ENCODE measurements at places on chromosomes 5 and 9.
A peak's percentile ranks its signal among the peaks of the same experiment; 100 is the strongest.

DNA sequence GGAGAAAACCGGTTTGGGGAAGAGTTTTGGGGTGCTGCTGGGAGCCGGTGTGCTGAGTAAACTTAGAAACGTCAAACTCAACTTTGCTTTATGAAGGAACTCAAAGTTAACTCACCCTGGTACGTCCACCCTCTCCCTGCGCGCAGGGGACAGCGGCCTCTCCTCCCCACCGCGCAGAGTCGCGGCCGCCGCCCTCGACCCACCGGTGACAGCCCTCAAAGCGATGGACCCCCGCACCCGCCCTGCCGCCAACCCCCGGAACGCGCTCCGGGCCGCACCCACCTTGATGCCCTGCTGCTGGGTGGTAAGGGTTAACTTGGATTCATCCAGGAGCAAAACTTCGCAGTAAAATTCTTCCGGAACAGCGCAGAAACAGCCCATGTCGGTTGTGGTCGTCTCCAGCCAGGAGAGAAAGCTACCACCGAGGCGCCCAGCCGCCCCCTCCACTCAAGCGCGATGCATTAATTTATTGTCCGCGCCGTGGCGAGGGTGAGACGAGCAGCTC is 366 bp downstream of the EPB41L4A start:
- no peak for DNase-seq

DNA sequence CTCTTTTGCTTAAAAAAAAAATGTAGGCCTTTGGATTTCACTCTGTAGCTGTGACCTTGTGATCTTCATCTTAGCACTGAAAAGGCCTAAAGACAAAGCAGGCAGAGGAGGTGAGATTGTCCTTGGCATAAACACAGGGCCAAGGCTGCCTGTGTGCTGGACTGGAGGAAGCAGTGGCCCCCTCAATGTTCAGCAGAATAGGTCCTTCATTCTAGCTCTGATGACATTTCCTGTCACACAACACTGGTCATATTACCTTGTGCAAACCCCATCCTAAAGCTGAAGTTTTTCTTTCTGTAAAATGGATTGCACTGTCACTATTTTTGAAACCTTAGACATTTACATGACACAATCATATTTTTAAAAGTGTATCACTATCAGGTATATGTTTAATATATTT is 147.4 kb downstream of the INSYN2B start:
- DNase-seq = no peak

DNA sequence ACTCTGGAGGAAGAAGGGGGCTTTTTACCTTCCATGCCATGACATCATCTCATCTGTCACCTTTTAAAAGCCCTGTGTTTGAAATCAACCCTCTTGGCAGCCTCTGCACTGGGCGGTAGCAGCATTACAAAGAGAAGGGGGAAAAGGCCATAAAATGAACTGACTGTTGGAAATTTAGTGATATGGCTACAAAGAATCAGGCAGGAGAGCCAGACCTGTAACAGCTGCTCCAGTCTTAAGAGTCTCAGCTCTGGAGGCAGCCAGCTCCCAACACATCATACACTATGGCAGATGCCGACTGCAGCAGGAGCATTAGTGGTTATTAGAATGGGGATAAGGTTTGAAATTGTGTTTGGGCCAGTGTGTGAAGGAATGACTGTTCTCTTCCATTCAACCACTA is 257.5 kb downstream of the DMAC1 start:
- no peak for DNase-seq

DNA sequence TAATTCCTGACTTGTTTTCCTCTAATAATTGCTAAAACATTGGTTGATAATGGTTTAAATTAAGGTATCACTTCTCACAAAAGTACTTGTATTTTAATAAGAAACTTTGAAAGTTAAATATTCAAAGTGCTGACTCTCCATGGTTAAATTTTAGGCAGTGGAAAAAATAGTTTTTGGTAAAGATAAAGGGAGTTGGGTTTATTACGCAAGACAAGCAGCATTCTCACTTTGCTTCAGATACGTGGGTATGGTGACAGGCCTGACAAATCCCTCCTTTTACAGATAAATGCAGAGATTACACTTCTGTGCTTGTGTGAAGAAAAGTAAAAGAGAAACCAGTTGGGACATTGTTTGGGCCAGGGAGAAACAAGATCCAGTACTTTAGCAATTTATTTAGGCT is 14.5 kb upstream of the FAM170A start:
- DNase-seq = no peak

- DNase-seq = no peak
Observed at GRCh38 chr5:15573590-15573989, 73.6 kb downstream of the FBXL7 start.

GRCh38 chr9:109264877-109265587 is 55.8 kb downstream of the EPB41L4B start:
- no peak for DNase-seq

GRCh38 chr9:113701774-113702755 is 174.0 kb upstream of the ZNF618 start:
- DNase-seq = no peak

GRCh38 chr5:10301842-10302610 is 5.7 kb downstream of the CMBL start:
- peak; percentile 93 for DNase-seq

DNA sequence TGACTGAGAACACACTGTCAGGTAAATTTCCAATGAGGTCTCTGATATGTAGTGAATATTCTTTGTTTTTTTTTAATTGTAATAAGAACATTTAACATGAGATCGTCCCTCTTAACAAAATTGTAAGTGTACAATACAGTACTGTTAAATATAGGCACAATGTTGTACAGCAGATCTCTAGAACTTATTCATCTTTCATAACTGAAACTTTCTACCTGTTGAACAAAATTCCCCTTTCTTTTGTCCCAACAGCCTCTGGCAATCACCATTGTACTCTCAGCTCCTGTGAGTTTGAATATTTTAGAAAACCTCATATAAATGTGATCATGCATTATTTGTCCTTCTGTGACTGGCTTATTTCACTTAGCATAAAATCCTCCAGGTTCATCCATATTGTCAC is 10.6 kb upstream of the PRLR start:
- DNase-seq = no peak

DNA sequence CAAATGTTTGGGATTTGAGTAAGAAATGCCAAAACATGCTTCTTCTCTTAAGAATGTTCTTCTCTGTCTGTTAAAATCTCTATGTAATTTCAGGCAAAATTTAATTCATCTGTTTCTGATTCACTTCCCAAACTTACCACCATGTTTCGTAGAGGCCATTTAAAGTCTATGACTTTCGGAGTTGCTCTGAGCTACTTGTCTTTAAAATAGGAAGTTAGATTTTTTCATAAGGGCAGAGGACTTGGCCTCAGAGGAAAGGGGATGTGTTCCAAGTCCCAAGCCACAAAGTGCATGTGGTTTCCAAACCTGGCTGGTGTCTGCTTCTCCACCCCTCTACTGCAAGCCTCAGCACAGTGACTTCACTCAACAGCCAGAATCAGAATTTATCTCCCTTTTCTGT is 111.3 kb upstream of the ADRA1B start:
- DNase-seq = no peak

- DNase-seq = no peak
Observed at GRCh38 chr5:181108578-181109165, 22.3 kb downstream of the OR2V1 start.

GRCh38 chr5:169832304-169832703 is 148.0 kb downstream of the INSYN2B start:
- DNase-seq = no peak

DNA sequence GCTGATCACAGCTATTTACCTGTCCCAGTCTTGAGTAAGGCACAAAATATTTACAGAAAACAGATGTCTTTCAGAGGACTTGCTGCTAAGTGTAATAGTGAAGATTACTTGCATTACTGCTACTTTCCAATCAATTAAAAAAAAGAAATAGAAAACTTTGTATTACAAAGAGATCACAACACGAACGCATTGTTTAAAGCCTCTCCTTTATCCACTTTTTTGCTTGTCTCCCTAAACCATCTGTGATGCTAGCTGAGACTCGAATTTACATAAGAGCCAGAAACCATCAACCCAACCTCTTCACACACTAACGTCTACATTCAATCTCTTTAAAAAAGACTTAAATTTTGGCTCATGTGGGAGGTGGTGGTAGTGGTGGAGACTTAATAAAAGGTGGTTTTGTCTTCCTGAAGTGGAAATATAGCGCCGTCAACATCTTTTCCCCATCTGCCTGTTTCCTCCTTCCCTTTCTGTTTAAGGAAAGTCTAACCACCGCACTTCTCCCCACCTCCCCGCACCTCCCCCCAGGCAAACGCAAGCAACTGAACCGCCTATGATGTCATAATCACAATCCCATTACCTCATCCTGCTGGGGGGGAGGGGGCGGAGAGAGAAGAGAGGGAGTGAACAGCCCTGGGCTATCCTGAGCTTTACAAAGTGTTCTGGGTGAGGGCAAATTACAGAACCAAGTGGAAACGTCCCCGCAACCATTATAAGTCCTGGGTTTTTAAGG is 948 bp upstream of the FAM53C start:
- DNase-seq = no peak

DNA sequence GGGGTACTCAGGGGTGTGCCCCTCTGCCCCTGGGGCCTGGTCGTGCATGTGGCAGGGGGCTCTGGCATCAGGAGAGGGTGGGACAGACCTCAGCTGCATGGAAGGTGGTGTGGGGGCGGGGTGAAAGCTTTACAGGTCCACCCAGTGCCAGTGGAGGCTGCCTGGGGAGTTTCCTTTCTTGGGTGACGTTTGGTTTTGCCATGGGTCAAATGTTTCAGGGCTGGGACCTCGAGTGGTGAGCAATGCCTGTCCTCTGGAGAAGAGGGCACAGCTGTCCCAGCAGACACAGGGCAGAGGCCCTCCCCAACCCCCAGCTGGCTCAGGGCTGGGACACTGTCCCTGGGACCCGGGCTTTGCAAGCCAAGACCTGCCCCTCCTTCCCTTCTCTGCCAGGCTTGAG is 3.6 kb downstream of the RXRA start:
- no peak for DNase-seq

DNA sequence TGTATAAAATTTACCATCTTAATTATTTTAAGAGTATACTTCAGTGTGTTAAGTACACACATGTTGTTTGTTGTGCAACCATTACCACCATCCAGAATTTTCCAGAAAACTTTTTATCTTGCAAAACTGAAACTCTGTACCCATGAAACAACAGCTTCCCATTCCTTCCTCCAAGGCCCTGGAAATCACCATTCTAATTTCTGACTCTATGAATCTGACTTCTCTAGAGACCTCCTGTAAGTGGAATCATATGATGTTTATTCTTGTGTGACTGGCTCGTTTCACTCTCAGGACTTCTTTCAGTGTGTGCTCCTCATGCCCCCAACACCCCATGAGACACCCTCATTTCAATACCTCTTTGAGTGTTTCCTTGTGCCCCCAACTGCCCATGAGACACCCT is 60.4 kb upstream of the COL15A1 start:
- DNase-seq = no peak

DNA sequence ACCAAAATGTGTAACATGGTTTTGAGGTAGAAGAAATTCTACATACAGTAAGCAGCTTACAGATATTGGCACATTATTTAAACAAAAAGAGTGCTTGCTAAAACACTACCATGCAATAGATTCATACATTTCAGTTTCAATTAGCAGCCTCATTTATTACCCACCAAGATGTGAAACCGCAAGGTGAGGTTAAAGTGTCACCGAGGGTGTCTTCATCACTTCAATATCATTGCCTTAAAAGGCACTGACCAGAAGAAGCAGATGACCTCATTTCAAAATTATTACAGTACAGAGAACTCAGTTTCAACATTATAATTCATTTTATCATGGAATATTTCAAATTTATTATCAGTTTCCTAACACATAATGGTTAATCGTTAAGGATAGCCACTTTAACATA is 302.2 kb downstream of the ISL1 start:
- DNase-seq = no peak

DNA sequence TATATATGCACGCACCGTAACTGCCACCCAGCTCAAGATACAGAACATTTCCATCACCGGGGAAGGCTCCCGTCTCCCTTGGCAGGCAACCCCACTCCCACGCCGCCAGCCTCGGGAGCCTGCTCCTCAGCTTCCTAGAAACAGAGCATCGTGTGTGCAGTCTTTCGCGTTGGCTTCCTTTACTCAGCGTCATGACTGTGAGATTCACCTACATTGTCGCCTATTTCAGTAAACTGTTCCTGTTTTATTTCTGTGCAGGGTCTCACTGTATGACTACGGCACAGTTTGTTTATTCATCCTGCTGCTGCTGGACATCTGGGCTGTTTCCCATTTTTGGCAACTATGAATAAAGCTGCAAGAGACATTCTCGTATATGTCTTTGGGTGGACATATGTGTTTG is 90.7 kb downstream of the STK10 start:
- no peak for DNase-seq

GRCh38 chr9:134664446-134664845 is 22.8 kb downstream of the COL5A1 start:
- no peak for DNase-seq

DNA sequence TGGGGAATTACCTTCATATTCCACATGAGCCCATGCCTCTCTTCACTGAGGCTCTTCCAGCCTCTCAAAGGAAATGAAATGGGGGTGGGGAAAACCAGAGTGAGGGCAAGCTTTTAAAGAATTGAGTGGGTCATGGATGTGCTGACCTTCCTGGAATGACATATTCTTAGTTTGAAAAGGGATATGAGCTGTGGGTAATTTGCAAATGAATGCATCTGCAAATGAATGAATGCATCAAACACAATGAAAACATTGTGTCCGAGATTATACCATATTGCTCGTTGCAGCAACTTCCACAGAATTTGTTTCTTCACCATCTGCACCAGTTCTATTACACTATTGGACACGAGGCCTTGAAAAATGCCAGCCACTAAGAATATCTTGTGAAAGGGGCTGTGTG is 198.6 kb upstream of the CDH6 start:
- no peak for DNase-seq

DNA sequence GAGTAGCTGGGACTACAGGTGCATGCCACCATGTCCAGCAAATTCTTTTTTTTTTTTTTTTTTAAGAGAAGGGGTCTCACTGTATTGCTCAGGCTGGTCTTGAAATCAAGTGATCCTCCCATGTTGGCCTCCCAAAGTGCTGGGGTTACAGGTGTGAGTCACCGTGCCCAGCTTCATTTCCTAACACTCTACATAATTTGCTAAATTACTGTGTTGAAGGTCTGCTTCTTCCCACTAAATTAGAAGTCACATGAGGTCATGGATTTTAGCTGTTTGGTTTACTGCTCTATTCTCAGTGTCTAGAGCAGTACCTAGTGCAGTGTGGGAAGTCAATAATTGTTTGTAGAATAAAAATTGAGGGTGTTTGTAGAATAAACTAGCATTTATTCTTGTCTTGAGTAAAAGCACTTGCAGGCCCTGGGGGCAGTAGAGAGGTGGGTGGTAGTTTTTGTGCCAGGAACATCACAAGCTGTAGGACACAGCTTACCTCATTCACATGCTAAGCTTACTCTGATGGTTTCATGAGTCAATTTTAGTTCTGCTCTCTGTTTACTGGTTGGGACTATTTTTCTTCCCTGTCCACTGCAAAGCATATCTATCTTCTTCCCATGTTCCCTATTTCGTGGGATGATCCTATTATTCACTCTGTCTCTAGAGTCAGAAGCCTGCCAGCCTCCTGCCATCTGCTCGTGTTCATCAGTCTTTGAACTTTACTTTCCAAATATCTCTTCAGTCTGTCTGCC is 7.0 kb downstream of the TEX48 start:
- DNase-seq = no peak

Measured in HT-29 (cell line).